ENCODE measurements at places on chromosomes 1 and 21. TPM values are rescaled to one million over a fixed set of nuclear protein-coding genes. Genes with fewer than 3 reads are reported as not detected.

DNA sequence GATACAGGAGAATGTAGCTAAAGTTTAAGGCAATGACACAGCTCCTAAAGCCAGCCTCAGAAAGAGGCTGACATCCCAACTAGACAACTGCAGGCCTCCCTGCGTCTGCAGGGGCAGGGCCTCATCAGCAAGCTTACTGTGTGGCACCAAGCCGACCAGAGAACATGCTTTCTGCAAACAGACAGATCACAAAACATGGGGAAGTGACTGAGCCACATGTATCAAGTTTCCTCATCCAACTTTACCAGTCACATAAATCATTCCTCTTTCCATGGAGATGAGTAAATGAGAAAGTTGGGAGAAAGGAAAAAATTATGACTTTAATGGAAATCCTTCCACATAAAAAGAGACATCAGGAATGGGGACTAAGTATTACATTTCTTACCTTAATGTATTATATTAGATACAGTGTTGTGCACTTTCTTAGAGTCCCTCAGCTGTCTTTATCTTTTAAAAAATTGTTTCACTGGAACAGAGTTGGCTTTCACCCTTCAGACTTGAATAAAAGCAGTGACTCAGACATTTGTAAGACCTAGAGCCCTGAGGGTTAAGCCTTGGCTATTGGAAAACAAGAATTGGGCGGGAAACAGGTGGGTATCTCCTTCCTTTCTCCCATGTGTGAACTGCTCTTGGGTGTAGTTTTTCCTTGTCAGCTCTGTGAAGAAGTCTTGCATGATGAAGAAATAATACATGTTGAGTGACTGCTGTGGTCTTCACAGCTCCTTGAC, 305.7 kb upstream of the SNX7 start:
- H3K4me3 ChIP-seq = no peak overlapping the region
- peaks cover 2% of the 10 kb centered on the region for H3K27me3 ChIP-seq
- no peak for DNase-seq
- H3K27ac ChIP-seq = no peak overlapping the region
- H3K36me3 ChIP-seq = no peaks in the 10 kb centered on the region

DNA sequence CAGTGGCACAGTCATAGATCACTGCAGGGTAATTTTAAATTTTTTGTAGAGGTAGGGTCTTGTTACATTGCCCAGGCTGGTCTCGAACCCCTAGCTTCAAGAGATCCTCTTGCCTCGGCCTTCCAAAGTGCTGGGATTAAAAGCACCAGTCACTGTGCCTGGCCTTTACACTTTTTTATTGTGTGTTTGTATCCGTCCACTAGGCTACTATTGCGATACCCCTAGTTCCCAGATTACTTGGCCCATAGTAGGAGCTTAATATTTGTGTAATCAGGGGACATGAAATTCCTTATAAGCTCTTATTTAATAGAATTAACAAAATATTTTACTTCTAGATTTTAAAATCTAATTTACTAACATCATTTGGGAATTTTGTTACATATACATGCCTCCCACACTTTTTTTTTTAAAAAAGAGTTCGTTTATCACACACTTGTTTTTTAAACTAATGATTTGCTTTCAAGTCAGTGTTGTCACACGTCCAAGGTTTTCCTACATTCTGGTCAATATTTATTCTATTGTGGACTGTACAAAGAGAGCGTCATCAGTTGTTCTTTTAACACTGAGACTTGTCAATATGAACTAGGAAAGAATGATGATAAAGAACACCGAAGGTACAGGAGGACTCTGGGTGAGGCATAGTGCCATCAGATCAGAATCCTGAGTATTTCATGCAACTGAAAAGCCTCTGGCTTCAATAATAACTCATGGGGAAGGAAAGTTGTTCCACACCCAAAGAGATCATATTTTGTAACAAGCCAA, 63.7 kb downstream of the LEPR start:
- no peaks in the 10 kb centered on the region for H3K36me3 ChIP-seq
- no peaks in the 10 kb centered on the region for H3K27me3 ChIP-seq
- no peak overlapping the region for H3K4me3 ChIP-seq
- H3K4me1 ChIP-seq = no peaks in the 10 kb centered on the region
- H3K27ac ChIP-seq = no peak overlapping the region

DNA sequence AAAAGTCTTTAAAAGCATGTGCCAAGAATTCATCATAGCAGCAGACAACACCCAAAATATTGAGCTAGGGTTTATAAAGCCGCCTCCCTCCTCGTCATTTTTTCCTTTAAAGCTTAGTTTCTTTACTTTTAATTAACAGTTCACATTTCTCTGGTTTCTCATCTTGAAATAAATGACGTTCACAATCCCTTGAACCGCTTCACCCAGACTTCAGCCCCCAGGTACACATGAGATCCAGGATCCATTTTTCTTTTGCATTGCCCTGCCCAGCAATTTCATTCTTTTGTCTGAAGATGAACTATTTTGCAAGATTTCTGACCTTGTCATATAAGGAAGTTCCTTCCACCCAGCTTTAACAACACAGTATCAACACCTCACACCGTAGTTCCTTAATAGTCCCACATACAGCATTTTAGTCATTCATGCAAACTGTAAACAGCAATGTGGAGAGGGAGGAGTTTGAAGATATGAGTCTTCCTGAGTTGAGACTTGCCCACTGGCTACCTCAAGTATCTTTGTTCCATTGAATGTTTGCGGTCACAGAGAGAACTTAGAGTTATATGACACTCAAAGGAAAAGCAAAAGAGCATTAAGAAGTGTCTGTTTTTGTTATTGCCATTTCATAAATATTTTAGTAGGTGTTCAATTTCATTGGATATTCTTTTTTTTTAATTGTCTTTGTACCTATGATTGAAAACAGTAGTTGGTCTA, 35.3 kb upstream of the CACYBP start:
- H3K36me3 ChIP-seq = no peaks in the 10 kb centered on the region
- DNase-seq = peak; percentile 34
- H3K27me3 ChIP-seq = no peaks in the 10 kb centered on the region
- peak overlapping the region; percentile 84 for H3K27ac ChIP-seq
- peak overlapping the region; percentile 68 for H3K4me3 ChIP-seq

GRCh38 chr1:183288583-183288982, 102.5 kb downstream of the LAMC2 start:
- no peak overlapping the region for H3K27ac ChIP-seq
- peaks cover 7% of the 10 kb centered on the region for H3K27me3 ChIP-seq
- no peak for DNase-seq
- no peak overlapping the region for H3K4me3 ChIP-seq
- H3K4me1 ChIP-seq = no peaks in the 10 kb centered on the region
- no peaks in the 10 kb centered on the region for H3K36me3 ChIP-seq

- H3K4me3 ChIP-seq = no peak overlapping the region
- H3K4me1 ChIP-seq = no peaks in the 10 kb centered on the region
- no peak for DNase-seq
- H3K27me3 ChIP-seq = no peaks in the 10 kb centered on the region
Observed at GRCh38 chr1:230843503-230844309, 24.6 kb downstream of the C1orf198 start.

DNA sequence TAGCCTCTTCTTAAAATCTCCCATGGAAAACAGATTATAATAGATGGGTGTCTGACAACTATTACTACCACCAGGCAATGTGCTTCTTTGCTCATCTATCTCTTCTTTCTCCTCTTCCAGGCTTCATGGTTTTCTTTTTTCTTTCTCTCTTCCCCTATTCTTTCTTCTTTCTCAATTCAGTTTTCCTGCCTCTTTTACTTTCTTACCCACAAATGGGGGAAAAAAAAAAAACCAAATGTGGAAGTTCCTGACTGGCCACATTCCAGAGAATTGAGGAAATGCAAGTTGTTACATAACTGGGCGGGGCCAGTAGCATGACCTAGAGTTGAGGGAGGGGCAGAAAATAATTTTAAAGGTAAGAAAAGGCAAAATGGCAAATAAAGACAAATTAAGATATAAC, 10.9 kb upstream of the SMG7 start:
- no peaks in the 10 kb centered on the region for H3K36me3 ChIP-seq
- no peak overlapping the region for H3K27ac ChIP-seq
- no peaks in the 10 kb centered on the region for H3K4me1 ChIP-seq
- H3K27me3 ChIP-seq = peaks cover 20% of the 10 kb centered on the region
- H3K4me3 ChIP-seq = no peak overlapping the region

DNA sequence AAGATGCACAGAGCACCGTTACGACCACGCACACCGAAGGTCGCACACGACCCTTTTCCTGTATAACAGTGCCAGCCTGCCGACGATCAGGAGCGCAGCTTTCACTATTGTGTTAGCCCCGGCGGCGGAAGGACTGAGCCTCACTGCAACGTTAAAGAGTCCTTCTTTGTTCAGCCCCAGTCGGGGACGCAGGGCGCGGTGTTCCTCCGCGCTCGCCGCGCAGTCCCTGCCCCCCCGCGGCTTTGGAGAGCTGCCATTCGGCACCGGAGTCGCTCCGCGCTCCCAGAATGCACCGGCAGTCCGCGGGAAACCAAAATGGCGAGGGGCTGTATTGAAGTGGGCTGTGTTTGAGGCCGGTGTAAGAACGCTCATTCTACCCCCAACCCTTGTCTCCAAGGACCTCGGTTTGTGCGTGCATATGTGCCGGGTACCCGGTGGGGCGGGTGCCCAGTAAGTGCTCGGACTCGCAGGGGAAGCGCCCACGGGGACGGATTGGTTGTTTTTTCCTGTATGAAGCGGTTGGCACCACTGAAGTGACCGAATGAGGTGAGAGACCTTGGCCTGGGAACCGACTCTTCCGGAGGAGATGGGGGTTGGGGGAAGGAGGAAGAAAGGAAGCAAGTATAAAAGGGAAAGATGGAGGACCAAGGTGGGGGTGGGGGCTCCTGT, at the start of gene MTF2:
Gene MTF2, plus strand, starts transcription at position 298 of the 669 bp plus-strand sequence. Its CDS starts 244 bp downstream, at position 542.
- H3K36me3 ChIP-seq = peaks cover 19% of the 10 kb centered on the region
- peak within 1 kb of the TSS; percentile 99 for H3K4me3 ChIP-seq
- peaks cover 34% of the 10 kb centered on the region for H3K4me1 ChIP-seq
- H3K27ac ChIP-seq = peak within 1 kb of the TSS; percentile 97
- H3K27me3 ChIP-seq = no peaks in the 10 kb centered on the region

DNA sequence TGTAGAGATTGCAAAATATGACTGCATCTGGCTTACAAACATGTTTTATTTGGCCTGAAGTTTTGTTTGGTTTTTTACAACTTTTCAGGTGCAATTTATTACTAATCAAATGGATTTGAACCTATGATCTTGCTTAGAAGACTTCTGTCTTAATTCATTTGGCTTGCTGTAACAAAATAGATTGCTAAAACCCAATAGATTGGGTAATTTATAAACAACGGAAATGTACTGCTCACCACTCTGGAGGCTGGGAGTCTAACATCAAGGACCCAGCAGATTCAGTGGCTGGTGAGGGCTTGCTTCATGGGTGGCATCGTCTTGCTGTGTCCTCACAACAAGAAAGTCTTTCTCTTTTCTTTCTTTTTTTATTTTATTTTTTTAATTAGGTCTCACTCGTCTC, 72.9 kb downstream of the LBR start:
- no peaks in the 10 kb centered on the region for H3K36me3 ChIP-seq
- H3K27ac ChIP-seq = no peak overlapping the region
- DNase-seq = no peak
- H3K27me3 ChIP-seq = peaks cover 6% of the 10 kb centered on the region
- H3K4me1 ChIP-seq = no peaks in the 10 kb centered on the region

GRCh38 chr21:21046063-21046462, 47.9 kb downstream of the NCAM2 start:
- no peak for DNase-seq
- H3K27me3 ChIP-seq = no peaks in the 10 kb centered on the region
- H3K36me3 ChIP-seq = no peaks in the 10 kb centered on the region
- no peak overlapping the region for H3K4me3 ChIP-seq
- H3K4me1 ChIP-seq = no peaks in the 10 kb centered on the region

DNA sequence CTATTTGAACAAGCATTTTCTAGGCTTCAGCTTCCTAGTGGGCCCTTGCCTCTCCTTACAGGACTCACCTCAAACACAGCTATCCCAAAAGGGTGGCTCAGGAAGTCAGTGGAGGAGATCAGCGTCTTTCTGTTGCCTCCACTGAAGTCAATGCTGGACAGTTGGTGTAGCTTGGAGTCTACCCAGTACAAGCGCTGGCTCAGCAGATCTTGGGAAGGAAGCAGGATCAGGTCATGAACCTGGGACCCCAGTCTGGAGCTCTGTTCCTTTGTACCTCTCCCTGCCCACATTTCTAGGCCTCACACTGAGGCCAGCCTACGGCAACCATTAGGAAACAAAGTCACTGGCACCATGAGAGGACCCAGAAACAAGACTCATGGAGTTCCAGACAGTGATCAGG, 23.7 kb upstream of the MAGOH start:
- H3K4me1 ChIP-seq = no peaks in the 10 kb centered on the region
- H3K36me3 ChIP-seq = peaks cover 62% of the 10 kb centered on the region

Gene FGGY
- total RNA-seq = 13.6 TPM

Gene LPAR3
- total RNA-seq = 0.81 TPM

Gene VAMP3
- 20.9 TPM for total RNA-seq

Data from activated CD8-positive, alpha-beta T cell treated with anti-CD3 and anti-CD28 coated beads for 36 hours (primary cell).